Bronchus fibroblast of lung (primary cell): ENCODE measurements at places on chromosomes 1 and 21. TPM values are rescaled to one million over a fixed set of nuclear protein-coding genes. Genes with fewer than 3 reads are reported as not detected.

Gene LCE1F
- not detected in 2 replicates for total RNA-seq

Gene SIM2
- total RNA-seq, result 2.0 and 2.7 TPM in 2 replicates

Gene GSTM1
- not detected in 2 replicates for total RNA-seq

Gene GSTM5
- total RNA-seq, result 2.8 and 6.4 TPM in 2 replicates

Gene HNRNPCL1
- not detected in 2 replicates for total RNA-seq

Gene TNFRSF4
- 0.17 and 0.30 TPM in 2 replicates for total RNA-seq
